Stimulated activated CD4-positive, alpha-beta T cell treated with anti-CD3 and anti-CD28 coated beads, Interleukin-1b, Interleukin-23, amount 100 ng/mL, for 1 hour (primary cell): ENCODE measurements at places on chromosomes 2 and 18.

- DNase-seq = no peak
Measured at GRCh38 chr2:97792416-97792815, 79.0 kb downstream of the ZAP70 start.

- no peak for DNase-seq
Measured at GRCh38 chr2:39667104-39667885, 1.6 kb downstream of the TMEM178A start.

DNA sequence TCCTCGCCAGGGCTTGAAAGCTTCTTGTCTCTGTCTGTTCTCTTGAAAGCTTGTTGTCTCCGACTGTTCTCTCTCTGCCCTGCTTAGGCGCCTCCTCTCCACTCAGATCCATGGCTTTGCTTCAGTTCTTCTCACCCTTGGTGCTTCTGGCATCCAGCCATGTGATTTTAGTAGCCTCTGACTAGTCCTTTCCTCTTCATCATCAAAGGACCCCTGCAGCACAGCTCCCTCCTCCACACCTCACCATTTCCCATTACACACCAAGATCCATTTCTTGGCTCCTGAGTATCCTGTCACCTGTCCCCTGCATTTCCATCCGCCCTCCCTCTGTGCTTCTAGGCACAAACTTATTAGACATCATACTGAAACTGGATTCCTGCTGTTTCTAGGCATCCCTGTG is 59.4 kb downstream of the ZNF236 start:
- DNase-seq = no peak

GRCh38 chr18:59323931-59324622 is 5.6 kb upstream of the CPLX4 start:
- no peak for DNase-seq

DNA sequence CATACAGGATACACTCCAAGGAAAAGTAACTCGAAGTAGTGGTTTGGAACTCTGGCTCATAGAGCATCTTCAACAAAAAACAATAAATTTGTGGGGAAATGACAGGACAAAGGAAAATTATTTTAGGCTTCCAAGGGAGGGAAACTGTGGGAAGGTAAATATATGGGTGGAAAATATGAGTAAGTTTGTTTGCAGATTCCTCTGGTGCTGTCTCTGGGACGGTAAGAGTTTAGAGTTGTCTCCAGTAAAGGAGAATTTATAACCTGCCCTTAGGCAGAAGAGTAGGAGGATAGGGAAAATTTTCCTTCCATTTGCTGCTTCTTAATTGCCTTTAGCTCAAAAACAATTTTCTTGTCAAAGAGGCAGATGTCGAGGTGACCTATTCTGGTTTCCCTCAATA is 19.3 kb downstream of the HNMT start:
- DNase-seq = no peak

- DNase-seq = no peak
Measured at GRCh38 chr18:58666176-58666575, 5.1 kb upstream of the MALT1 start.

DNA sequence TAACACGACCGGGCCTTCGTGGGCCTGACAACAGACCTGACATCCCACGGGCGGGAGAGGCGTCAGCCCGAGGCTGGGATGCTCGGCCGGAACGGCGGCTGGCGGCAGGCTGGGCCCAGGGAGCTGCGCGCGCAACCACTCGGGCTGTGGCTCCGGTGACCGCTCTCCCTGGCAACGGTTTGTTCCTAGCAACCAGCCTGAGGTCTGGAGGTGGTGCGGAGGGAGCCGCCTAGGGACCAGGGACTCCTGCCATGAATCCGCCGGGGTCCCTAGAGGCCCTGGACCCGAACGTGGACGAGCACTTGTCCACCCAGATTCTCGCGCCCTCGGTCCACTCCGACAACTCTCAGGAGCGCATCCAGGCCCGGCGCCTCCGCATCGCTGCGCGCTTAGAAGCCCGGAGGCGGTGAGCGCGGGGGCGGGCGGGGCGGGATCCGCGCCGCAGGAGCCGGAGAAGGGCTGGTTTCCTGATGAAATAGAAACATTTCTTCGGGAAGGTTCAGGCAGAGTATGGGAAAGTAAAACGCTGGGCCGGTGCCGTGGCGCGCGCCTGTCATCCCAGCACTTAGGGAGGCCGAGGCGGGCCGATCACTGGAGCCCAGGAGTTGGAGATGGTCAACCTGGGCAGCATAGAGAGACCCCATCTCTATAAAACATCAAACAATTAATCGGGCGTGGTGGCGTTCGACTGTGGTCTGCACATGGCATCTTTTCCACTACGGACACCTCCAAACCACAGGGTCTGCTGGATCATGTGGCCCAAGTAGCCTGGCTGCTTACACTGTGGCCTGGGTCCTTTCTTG is at the start of gene DRC1:
Gene DRC1 (plus strand): TSS at position 182 of the 803 bp plus-strand sequence. CDS start 70 bp downstream, at position 252.
- DNase-seq = no peak

GRCh38 chr2:73172963-73173362 is 29.4 kb upstream of the NOTO start:
- DNase-seq = peak; percentile 41

DNA sequence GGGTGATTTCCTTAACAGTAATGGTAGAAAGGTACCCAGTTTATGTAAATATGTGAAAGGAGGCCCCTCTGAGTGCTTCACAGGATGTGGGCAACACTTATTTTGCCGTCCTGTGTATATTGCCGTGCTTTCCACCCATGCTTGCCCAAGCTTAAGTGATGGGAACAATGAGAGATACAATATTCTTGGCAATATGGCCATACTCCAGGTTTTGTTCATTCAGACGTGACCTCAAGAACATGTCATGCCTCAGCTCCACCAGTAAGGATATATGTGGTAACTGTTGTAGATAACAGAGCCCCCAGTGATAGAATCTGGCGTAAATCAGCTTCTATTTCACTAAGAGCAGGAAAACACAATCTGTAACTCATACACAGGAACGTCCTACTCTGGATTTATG is 318.7 kb downstream of the PTPRM start:
- DNase-seq = no peak

GRCh38 chr2:176093145-176093897 is 800 bp downstream of the HOXD13 start:
- no peak for DNase-seq

- DNase-seq = no peak
Measured at GRCh38 chr2:70094978-70095719, 7.9 kb downstream of the PCBP1 start.

DNA sequence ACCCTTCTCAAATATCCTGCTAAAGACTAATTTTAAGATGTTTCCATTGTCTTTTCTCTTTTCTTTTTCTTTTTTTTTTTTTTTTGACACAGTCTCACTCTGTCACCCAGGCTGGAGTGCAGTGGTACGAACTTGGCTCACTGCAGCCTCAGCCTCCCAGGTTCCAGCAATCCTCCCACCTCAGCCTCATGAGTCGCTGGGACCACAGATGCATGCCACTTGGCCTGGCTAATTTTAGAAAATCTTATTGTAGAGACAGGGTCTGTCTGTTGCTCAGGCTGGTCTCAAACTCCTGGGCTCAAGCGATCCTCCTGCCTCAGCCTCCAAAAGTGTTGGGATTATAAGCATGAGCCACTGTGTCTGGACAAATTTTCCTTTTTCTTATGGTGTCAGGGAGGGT is 167.5 kb downstream of the MCFD2 start:
- DNase-seq = no peak

DNA sequence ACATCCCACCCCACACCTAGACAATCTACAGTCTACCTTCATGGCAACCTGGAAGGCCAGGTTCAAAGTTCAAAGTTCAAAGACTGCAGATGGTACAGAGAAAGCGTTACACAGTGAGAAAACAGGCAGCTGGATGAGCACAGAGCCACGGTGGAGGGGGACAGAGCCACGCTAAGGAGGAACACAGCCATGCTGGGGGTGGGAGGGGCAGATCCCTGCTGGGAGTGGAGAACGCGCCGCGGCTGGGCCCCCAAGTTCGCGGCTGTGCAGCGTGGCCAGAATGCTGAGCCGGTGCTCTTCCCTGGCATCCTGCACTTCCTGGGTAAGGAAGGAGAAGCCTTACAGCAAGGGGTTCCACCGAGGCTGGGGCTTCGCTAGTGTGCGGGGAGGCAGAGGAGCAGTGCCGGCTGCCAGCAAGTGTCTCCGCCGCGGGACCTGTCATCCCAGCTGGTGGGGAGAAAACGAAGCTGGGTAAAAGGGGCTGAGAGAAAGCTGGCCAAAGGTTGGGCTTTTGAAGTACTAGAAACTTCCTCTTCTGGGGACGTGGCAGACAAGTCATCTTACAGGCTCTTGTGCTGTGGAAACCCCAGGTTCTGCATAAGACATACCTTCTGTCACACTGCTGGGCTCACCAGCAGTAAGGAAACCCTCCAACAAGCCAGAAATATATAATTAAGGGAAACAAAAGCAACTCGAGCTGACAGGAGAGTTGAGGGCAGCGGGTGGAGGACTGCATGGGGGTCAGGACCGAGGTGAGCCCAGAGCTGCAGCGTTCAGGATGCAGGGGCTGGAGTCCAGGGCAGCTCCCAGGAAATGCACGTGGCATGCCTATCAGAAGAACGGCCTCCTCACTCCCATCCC is 115.5 kb downstream of the HDAC4 start:
- DNase-seq = no peak

- DNase-seq = no peak
Measured at GRCh38 chr2:95374029-95374428, 28.5 kb upstream of the FAHD2A start.

DNA sequence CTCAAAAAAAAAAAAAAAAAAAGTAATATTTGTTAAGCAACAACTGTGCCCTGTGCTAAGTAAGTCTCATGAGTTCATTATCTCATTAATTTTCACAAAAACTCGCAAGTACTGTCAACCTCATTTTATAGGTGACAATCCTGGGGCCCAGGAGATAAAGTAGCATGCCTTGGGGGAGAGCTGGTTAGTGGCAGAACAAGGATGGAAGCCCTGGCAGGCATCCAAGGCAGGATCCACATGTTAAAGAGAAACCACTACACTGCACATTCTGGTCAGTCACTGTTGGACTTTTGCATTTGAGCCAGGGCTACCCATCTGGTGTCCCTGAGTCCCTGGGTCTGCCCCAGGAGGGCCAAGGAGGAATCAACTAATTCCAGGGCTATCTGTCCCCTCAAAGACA is 54.6 kb downstream of the ZFP36L2 start:
- DNase-seq = no peak

DNA sequence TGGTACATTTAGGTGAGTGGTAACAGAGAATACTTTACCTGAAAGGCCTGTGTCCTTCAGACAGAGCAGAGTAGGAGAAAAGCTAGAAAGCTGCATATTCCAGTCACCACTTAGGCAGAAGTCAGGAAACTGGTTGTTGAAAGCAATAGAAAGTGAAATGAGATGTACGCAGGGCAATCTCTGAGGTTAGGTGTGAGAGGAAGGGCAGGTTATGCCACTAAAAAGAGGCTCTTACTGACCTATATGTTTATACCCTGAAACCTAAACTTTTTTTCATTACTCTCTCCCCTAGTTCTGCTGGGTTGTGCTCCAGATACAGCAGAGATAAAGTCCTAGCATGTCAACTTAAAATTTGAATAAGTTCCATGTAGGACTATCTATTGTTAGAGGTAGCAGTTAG is 93.5 kb downstream of the COX7A2L start:
- DNase-seq = no peak

DNA sequence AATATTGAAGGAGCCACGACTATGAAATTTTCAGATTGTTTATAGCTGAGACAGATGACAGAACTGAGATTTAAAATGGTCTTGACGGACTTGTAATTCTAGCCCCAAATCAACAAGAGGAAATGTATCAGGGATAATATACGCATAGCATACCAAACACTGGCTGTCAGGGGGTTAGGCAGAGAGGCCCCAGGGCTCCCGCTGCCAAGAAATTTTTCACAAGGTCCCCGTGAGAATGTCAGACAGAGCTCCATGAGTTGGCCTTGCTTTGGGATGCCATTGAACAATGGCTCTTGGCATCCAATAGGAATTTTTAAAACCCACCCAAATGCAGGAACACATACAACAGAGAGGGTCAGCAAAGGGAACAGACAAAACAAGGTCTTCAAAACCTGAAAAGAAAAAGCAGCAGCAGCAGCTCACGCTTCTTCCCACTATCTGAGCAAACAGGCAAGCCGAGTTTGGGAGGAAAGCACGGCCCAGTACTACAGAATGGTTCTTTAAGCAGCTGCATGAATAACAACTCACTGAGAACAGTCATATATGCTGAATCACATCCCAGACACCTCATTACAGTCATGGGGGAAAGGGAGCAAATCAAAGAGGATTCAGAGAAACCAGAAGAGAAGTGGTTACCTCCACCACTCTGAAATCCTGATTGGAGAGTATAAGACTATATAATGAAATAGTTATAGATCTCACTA is 445.6 kb downstream of the RND3 start:
- DNase-seq = no peak

- DNase-seq = no peak
Measured at GRCh38 chr2:225735844-225736243, 336.3 kb downstream of the NYAP2 start.
